ENCODE measurements at places on chromosomes 1 and 21. TPM values are rescaled to one million over a fixed set of nuclear protein-coding genes. Genes with fewer than 3 reads are reported as not detected.

The SPATA21 gene
- not detected for total RNA-seq

DNA sequence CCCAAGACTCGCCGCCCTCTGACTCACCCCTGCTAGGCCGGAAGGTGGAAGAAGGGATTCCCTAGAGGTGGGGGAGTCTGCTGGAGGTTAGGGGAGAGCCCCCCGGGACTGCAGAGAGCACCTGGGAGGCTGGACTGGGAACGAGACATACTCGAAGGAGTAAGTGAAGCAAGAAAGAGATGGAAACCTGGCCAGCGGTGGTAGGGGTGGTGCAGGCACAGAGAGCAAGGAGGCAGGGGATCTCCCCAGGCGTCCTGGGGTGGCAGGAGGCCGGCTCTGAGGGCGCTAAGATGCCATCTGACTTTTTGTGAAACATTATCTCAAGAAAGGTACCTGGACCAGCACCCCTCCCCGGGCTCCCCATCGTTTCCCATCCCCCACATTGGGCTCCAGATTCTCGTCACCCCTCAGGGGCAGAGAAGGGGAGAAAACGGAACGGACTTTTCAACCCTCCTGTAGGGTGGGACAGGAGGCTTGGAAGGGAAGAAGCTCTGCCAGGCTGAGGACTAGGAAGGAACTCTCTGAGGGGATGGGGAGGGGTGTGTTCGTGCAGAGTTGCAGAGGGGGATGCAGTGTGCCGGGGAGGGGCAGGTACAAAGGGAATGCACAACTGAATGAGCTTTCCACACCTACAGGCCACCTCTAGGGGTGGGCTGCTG is 708 bp downstream of the CHRNB2 start:
- ATAC-seq = no peak

GRCh38 chr1:178693366-178693765 is 31.7 kb upstream of the RALGPS2 start:
- ATAC-seq = no peak

DNA sequence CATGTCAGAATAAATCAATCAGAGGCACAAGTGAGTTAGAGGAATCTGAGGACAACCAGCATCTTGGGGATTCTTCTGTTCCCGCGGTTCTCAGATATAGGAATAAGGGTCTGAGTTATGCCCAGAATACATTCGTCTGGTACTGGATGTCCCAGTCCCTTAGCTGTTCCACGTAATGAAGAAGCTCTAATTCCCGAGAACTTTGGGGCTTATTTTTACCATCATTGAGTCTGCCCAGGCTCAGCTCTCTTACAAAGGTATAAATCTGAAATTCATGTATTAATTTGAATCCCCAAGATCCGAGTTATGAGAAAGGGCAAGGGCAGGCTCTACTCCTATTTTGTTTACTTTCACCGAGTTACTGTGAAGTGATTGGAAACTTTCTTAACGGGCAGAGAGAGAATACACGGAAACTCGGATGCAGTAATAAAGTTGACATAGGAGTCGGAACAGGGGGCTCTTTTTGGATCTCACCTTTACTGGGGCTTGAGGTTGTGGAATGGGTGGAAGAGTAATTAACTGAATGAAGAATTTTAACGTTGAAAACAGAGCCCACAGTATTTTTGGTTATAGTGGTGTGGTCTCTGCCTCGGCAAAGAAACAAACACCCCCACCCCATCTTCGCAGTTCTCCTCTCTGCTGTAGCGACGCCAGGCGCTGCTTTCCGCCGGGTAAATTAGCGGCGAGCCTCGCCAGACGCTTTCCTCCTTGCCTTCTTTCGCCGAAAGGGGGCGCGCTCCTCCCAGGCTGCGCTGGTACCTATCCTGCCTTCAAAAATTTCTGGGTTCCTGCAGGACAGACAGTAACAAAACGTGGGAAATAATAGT is 7.1 kb downstream of the PRRX1 start:
- ATAC-seq = no peak

GRCh38 chr1:154608397-154609270 is 648 bp upstream of the ADAR start:
- peak; percentile 44 for ATAC-seq

The C1orf52 gene
- 11.7 TPM for total RNA-seq

- no peak for ATAC-seq
Observed at GRCh38 chr1:77282866-77283539, 1.2 kb downstream of the AK5 start.

DNA sequence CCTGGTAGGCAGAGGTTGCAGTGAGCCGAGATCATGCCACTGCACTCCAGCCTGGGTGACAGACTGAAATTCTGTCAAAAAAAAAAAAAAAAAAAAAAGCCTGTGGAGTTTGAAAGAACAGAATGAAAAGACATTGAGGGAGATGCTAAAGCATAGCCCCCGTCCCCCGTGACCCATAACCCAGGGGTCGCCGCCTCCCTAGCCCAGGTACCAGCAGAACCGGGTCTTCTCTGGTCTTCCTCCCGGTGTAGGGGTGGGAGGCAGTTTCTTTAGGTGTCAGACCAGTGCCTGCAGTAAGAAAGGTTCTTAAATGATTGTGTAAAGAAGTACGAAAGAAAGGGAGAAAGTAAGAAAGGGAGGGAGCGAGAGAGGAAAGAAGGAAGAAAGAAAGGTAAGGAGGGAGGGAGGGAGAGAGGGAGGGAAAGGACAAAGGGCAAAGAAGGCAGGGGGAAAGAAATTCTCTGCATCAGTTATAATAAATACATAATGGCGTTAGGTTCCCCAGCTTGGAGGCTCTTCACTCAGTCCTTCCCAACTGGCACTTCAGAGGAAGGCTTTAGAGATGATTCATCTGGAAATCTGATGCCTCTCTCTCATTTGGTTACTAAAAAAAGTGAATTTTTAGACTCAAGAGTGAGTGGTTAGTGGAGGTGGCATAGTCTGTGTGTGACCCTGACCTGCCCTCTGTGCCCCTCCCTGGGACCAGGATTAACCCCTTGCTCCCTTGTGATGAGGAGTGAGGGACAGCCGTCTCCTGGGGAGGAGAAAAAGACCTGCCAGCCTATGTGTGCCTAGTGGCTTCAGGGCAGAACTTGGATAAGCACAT is 1.1 kb downstream of the IL24 start:
- ATAC-seq = no peak

The GBP7 gene
- total RNA-seq = not detected

DNA sequence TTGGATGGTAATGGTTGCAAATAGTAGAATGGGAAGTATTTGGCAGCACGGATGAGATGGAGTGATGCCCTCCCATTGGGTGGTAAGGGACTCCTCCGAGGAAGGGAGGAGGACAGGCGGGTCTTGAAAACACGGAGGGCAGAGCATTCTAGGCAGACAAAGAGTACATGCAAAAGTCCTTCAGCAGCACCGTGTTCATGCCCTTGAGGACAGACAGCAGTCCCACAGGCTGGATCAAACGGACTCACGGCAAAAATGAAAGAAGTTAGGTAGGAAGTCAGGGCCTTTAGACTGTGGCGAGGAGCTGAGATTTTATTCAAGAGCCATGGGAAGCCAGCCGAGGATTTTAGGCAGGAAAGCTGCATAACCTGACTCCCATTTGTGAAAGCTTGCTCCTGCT is 253.9 kb downstream of the RHOU start:
- no peak for ATAC-seq

DNA sequence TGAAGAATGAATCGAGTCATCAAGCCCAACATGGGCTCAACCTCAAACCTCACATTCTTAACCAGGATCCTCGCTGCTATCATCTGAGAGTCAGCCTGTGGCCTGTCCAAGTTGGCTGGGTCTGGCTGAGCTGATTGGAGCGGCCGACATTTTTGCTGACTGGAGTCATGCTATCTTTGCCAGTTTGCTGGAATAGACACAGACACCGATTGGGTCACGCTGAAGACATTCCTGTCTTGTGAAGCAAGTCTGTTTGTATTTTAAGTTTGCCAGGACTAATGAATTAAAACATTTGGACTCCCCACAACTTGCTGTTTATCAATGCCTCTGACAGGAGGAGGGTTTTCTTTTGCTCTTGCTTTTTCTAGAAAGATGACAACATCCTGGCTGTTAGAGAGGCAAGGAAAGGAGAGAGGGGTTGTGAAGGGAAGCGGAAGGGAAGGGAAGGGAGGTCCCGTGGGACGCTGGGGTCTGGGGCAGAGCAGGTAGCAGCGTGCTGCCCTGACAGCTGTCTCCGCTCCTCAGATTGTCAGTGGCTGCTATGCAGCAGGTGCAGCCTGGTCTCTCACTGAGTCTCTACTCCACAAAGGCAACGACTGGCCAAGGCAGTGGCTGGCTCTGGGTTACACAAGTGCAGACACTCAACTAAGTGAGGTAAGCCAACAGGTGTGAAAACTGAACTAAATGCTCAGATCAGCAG is at the start of gene MAP3K7CL:
TSS of gene MAP3K7CL (plus strand) at position 375 of the 700 bp plus-strand sequence. CDS start 2,701 bp downstream, outside the sequence.
- peak; percentile 20 for ATAC-seq

The WNT2B gene
- total RNA-seq = 4.4 TPM

DNA sequence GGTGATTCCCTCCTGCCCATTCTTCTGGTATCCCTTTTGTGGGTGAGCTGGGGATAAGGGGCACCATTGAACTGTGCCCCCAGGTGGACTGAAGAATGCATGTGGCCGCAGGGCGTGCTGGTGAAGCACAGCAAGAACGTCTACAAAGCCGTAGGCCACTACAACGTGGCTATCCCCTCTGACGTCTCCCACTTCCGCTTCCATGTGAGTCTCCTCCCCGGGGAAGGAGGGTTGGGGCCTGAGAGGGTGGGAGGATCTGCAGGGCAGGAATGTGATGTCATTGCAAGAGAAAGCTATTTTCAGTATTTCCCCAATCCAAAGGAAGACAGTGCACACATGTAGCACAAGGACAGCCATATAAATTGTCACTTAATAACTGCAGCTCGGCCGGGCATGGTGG is 7.5 kb upstream of the KPNA6 start:
- ATAC-seq = no peak

- no peak for ATAC-seq
Observed at GRCh38 chr1:200784576-200784975, 45.9 kb downstream of the CAMSAP2 start.

The THAP3 gene
- 6.4 TPM for total RNA-seq

- ATAC-seq = no peak
Observed at GRCh38 chr1:192088496-192088895, 69.8 kb upstream of the RGS18 start.
